ENCODE measurements at places on chromosomes 4 and X.

DNA sequence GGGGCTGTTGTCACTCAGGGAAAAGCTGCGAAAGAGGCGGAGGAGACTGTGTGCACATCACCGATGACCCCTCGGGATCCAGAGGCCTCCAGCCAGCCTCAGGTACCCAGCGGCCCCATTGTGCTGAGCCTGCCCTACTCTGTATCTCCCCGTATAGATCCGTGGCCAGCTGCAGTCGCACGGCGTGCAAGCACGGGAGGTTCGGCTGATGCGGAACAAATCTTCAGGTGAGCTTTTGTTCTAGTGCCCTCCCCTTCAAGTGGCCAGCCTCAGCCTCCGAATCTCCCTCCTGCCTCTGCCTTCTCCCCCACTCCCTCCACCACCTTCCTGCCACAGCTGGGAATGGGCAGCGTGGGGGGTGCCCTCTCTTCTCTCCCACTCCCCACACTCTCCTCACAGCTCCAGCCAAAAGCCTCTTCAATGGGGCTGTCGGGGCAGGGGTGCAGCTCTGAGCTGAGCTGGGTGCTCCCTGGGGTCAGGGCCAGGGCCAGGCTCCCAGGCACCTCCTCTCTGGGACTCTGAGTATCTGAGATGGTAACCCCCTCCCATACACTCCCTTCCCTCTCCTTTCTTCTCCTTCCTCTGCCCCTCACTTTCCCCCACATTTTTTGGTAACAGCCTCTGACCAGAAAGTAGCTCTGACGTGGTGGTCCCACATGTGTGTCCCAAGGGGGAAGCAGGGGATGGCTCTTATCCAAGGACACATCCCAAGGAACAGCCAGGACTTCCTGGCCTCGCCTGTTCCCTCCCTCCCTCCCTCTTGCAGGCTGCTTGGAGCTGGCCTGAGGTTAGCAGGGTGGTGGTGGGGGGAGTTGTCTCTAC is 20.4 kb upstream of the UBA1 start:
- DNase-seq: no peak

- no peak for DNase-seq
Measured at GRCh38 chr4:83890231-83890630, 354.3 kb downstream of the GPAT3 start.

- no peak for DNase-seq
Measured at GRCh38 chrX:72317139-72317538, 11.4 kb upstream of the CITED1 start.

GRCh38 chrX:42117318-42117717 is 194.0 kb upstream of the CASK start:
- no peak for DNase-seq

- DNase-seq: no peak
Measured at GRCh38 chr4:73341454-73341853, 62.6 kb upstream of the ALB start.

GRCh38 chrX:146041741-146042140 is 224.1 kb downstream of the SLITRK2 start:
- no peak for DNase-seq

- DNase-seq: no peak
Measured at GRCh38 chr4:38920677-38921076, 53.1 kb downstream of the FAM114A1 start.

DNA sequence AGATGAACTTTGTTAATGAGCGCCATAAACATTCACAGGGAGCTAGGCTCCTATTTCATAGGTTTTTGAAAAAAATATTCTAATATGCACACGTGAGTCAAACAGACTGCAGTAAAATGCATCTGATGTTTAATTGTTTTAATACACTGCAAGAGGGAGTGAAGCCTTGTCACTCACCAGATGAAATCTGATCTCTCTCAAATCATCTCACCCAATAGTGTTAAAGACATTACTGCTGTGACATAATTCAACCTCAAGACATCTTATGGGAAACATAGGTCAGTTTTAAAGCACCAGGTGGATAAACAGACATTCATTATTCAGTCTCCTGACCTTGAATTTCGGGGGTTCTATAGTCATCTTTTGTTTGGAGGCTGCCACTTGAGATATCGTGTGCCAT is 148.3 kb downstream of the MAML3 start:
- DNase-seq: no peak

- DNase-seq: peak; percentile 27
Measured at GRCh38 chr4:108359130-108359985, 190.6 kb upstream of the LEF1 start.

- DNase-seq: no peak
Measured at GRCh38 chr4:56768316-56768715, 53.2 kb downstream of the SPINK2 start.

GRCh38 chrX:107935200-107935599 is 47.0 kb downstream of the TEX13B start:
- DNase-seq: no peak

- no peak for DNase-seq
Measured at GRCh38 chr4:179124419-179124818, 1682.2 kb upstream of the AGA start.

DNA sequence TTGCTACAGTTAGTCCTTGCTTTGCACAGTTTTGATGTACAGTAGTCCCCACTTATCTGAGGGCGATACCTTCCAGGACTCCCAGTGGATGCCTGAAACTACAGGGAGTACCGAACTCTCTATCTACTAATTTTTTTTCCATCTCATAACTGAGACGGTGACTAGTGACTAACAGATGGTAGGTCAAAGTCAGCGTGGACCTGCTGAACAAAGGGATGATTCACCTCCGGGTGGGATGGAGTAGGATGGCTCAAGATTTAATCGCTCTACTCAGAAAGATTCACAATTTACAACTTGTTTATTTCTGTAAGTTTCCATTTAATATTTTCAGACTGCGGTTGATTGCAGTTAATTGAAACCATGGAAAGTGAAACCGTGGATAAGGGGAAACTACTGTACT is 655.8 kb downstream of the ZNF674 start:
- no peak for DNase-seq

- no peak for DNase-seq
Measured at GRCh38 chrX:40685362-40685918, 38.1 kb upstream of the CXorf38 start.

- DNase-seq: no peak
Measured at GRCh38 chrX:17174671-17175070, 200.3 kb upstream of the NHS start.

- DNase-seq: no peak
Measured at GRCh38 chr4:48127231-48127630, 6.8 kb downstream of the TXK start.

- no peak for DNase-seq
Measured at GRCh38 chr4:33658971-33659370, 2585.3 kb downstream of the ARAP2 start.

DNA sequence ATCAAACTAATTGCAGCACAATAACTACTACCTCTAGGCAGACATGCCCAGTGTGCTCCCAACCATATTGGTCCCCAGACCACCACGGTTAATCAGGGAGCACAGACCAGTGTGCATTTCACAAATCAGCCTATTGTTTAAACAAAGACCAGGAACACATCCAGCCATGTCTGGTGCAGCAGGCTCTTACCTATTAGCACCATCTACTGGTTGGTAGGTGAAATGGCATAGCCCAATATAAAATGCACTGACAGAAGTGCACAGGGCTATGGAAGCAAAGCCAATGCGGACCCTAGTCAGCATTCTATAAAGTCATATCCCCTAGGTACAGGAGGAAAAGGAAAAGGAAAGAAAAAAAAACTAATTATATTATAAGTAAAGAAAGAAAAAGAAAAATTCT is 15.5 kb upstream of the CYLC1 start:
- DNase-seq: no peak

- no peak for DNase-seq
Measured at GRCh38 chr4:35559559-35560365, 684.6 kb downstream of the ARAP2 start.

GRCh38 chr4:106486533-106486932 is 118.0 kb upstream of the GIMD1 start:
- no peak for DNase-seq

GRCh38 chr4:61934198-61934597 is 734.1 kb downstream of the ADGRL3 start:
- no peak for DNase-seq

GRCh38 chr4:22730021-22730420 is 37.3 kb downstream of the GBA3 start:
- DNase-seq: no peak

- DNase-seq: no peak
Measured at GRCh38 chr4:11474146-11474545, 45.5 kb upstream of the HS3ST1 start.

DNA sequence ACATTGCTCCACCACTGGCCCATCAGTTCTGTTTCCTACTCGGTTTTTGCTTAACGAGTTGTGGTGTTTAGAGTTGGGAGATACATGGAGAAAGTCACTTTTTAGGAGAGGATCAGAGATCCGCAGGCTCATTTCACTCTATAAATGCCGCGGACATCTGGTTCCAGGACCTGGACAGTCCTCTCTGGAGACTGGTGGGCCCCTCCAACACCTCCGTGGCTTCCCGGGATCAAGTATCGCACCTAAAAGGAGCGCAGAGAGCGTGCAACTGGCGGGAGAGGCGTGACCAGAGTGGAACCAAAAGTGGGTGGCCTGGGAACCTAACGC is 9.9 kb upstream of the CLTRN start:
- no peak for DNase-seq

DNA sequence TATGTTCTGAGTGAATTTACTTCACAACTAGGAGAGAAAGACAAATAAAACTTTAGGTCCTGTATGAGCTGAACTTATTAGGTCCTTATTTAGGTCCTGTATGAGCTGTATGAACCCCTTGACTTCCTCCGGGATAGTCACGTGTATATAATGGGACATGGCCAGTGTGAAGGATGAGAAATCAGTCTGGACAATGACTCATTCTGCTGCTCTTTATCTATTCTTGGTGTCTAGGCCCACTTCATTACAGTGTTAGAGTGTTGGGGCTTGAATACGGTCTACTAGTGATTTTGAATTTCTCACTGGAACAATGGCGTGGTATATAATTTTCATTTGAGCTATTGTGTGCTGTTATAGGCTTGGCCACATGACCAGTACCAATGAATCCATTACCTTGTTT is 21.9 kb downstream of the STK26 start:
- DNase-seq: no peak

GRCh38 chr4:8265171-8265929 is 4.2 kb upstream of the HTRA3 start:
- DNase-seq: no peak

GRCh38 chr4:128606173-128606572 is 203.3 kb upstream of the JADE1 start:
- no peak for DNase-seq

DNA sequence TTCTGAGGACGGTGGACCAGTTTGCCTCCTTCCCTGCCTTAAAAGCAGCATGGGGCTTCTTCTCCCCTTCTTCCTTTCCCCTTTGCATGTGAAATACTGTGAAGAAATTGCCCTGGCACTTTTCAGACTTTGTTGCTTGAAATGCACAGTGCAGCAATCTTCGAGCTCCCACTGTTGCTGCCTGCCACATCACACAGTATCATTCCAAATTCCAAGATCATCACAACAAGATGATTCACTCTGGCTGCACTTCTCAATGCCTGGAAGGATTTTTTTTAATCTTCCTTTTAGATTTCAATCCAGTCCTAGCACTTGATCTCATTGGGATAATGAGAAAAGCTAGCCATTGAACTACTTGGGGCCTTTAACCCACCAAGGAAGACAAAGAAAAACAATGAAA is 255.3 kb downstream of the RAPGEF2 start:
- no peak for DNase-seq

- DNase-seq: no peak
Measured at GRCh38 chr4:87677731-87678130, 27.7 kb downstream of the DMP1 start.

DNA sequence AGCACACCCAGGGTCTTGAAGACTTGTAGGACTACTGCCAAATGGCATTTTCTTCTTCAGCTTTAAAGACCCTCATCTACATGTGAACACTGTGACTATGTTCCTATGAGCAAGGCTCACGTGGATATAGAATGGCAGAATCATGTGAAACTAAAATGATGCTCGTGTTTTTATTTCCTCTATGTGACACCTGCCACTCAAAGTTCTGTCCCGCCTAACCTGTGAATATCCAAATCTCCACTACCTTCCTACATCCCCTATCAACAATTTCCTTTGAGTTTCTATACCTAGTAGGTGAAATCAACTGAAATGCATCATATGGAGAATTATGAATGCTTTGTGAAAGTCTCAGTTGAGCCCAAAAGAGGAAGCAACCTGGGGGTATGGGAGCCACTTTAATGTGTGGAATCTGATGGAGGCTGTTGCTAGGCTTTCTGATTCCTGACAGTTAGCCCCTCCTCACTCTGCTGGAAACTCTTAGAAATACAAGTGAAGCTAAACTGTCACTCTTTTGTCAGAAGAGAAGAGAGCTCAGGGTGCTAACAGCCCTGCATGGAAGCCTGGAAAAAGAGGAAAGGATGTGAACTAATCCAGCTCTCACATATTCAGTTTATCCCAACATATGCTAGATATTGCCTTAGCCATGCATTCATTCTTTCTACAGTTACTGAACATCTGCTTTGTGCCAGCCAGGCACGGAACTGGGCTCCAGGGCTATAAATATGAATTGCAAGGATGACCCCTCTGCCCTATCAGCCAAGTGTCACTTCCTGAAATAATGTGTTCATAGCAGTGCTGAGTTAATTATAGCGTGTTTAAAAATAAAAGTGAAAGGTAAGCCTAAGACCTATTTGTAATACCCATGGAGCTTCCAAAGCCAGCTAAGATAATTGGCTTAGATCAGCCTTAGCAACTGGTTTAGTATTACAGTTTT is 11.0 kb downstream of the LHFPL1 start:
- DNase-seq: no peak

GRCh38 chr4:83617371-83618035 is 81.6 kb downstream of the GPAT3 start:
- no peak for DNase-seq

DNA sequence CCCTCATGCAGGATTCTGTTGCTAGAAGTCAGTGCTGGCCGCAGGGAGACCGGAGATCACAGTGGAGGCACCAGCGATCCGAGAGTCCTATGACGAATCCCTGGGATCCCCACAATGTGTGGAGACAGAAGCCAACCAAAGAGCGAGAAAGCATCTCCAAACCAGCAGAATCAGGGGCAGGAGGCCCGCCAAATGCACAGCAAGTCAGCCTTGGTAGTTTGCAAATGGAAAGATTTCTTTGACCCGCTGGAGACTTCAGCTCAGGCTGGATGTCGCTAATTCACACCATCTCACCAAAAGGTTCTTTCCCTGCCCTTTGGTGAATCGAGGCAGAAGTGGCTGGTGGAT is 505 bp upstream of the PKD2 start:
- DNase-seq: no peak

DNA sequence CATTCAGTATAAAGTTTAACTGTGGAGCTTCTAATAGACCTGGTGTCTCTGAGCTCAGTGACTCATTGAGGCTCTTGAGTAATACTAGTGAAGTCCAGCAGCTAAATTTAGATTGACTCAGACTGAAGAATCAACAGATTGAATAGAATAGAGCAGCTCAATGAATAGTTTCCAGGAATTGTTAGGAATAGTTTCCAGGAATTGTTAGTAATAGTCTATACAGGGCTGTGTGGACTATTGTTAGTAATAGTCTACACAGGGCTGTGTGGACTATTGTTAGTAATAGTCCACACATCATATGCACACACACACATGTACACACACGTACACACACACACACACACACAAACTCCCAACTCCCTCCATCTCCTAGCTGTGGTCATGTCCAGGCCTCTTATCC is 3.0 kb downstream of the GIMD1 start:
- DNase-seq: no peak

- DNase-seq: no peak
Measured at GRCh38 chrX:348461-349117, 30.0 kb upstream of the GTPBP6 start.

- no peak for DNase-seq
Measured at GRCh38 chrX:29231800-29232199, 644.6 kb downstream of the IL1RAPL1 start.

- peak; percentile 59 for DNase-seq
Measured at GRCh38 chr4:113682730-113683537, 78.6 kb downstream of the CAMK2D start.

Data from T-helper 1 cell (primary cell).